Breast epithelium (tissue), 4 donors: ENCODE measurements at places on chromosomes 7 and 10. TPM values are rescaled to one million over a fixed set of nuclear protein-coding genes. Genes with fewer than 3 reads are reported as not detected.

GRCh38 chr10:46046261-46046660, at the start of gene MSMB:
TSS of gene MSMB (minus strand) at chr10:46046269. CDS start at chr10:46046237, 32 bp downstream.
- H3K27ac ChIP-seq = no peak within 1 kb of the TSS
- H3K4me3 ChIP-seq = no peak within 1 kb of the TSS
- no peaks in the 10 kb centered on the region for H3K27me3 ChIP-seq
- H3K4me1 ChIP-seq = no peaks in the 10 kb centered on the region
- H3K36me3 ChIP-seq = no peaks in the 10 kb centered on the region

- H3K4me3 ChIP-seq = no peak overlapping the region
- no peak for DNase-seq
- H3K27ac ChIP-seq = no peak overlapping the region
- no peaks in the 10 kb centered on the region for H3K36me3 ChIP-seq
These were observed 21.1 kb upstream of the HBP1 start for GRCh38 chr7:107147464-107148393.

The CHCHD2 gene
- total RNA-seq = 327 TPM

The CYP2C9 gene
- total RNA-seq = not detected

The TUBAL3 gene
- 1.6 TPM for total RNA-seq
